DND-41 (cell line): ENCODE measurements at places on chromosomes 3 and 15.

DNA sequence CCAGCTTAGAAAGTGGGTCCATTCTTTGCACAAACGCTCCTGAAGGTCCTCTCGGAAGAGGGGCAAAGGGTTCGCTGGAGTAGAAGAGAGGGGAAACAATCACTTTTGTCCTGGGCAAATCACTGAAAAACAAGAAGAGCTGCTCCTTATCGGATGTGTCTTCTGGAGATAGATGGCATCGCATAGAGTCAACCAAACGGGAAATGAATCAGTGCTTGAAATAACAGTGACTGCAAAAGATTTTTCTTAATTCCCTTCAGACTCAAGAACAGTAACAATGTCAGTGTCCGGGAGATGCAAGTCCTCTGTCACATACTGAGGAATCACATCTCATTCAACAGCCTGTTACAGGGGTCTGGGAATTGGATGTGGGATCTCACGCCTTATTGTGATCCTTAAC is 78.8 kb upstream of the PCSK6 start:
- DNase-seq = no peak

- no peak for DNase-seq
Measured at GRCh38 chr3:115808816-115809215, 185.5 kb downstream of the GAP43 start.

GRCh38 chr3:177426878-177427495 is 229.7 kb upstream of the TBL1XR1 start:
- peak; percentile 27 for DNase-seq

- no peak for DNase-seq
Measured at GRCh38 chr3:97862582-97862981, 40.8 kb downstream of the CRYBG3 start.

DNA sequence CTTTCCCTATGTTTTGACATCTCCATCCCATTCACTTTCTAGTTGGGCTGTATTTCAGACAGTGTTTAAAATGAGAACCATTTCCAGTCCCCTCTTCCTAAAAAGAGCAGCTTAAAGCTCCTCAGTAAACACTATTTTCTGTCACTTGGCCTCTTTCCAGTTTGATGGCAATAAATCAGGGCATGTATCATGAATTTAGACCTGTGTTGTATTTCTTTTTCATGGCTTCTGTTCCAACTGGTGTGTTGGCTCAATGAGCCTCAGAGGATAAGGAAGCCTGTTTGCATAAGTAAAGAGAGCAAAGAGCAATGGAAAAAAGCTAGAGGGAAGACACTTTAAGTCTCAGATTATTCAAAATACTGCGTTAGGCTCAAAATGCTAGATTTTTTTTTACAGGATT is 7.2 kb downstream of the CCDC80 start:
- no peak for DNase-seq

- DNase-seq = no peak
Measured at GRCh38 chr3:46215810-46216414, 7.8 kb upstream of the CCR1 start.

- DNase-seq = no peak
Measured at GRCh38 chr3:12393894-12394293, 90.4 kb upstream of the TSEN2 start.

GRCh38 chr15:98322581-98322980 is 325.8 kb upstream of the IGF1R start:
- no peak for DNase-seq

DNA sequence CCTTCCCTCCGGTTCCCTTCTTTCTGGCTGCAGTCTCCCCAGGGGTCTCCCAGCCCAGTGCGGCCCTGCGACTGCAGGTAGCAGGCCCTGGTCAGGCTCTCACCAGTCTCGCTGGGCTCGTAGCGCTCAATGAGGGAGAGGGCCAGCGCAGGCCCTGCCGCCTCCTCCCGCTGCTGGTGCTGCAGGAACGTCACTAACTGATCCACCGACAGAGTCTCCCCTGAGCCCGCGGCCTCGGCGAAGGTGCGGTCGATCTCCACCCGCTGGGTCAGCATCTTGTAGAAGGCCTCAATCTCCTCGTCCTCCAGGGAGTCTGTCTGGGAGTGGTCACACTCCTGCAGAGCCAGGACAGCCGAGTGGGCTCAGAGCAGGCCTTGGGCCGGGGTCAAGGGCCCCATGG is 18.3 kb downstream of the PLCD1 start:
- DNase-seq = no peak

DNA sequence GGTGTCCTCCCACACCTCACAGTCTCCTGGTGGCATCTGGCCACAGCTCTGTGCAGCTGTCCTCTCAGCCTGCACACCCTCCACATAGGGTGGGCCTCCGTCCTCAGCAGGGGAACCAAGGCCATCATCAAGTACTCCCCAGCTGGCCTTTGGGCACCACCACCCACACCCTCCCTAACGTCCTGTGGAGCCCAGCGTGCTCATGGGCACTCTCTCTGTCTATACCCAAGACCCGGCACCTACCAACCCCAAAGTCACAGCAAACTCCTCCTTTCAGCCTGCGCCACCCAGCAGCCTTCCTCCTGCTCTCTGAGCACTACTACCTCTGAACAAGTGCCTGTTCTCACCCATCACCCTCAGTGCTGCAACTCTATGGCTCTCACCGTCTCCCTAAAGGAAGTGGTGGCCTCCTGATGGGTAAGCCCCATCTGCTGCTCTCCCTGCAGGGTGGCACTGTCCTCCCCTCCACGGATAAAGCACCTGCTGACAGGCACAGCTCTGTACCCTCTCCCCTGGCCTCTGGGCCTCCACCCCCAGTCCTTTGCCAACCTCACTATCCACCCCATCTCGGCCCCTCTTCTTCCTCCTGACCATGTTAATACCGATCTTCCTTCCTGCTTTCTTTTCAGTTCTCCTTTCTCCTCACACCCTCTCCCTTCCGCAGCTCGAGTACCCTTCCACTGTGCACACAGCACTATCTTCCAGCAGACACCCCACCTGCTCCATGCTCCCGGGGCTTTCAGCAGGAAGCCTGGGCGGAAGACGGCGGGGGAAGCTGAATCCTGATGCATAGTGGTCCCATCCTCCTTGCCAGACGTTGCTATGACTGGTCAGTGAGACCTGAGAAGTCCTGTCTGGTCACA is 31.5 kb downstream of the SLC41A3 start:
- DNase-seq = peak; percentile 17

GRCh38 chr3:131881777-131882176 is 153.0 kb downstream of the CPNE4 start:
- DNase-seq = no peak

DNA sequence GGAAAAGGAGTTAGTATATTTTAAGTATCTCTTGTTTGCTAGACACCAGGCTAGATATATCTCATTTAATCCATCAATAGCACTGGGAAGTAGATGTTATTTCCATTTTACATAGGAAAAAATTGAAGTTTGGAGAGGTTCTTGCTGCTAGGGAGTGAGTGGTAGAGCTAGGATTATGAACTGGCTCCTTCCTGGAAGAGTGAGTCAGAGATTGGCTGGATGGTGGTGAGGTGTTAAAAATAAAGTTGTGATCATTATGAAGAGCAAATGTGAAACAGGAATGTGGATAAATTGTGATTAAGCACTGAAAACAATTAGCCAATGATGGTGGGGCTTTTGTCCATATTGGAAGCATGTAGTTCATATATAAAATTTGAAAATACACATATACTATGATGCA is 234.2 kb downstream of the WNT5A start:
- no peak for DNase-seq

GRCh38 chr3:126340596-126340942 is 16.6 kb downstream of the KLF15 start:
- DNase-seq = no peak
